Retina (tissue), 1 donor: ENCODE measurements at places on chromosomes 6 and 20.
A peak's percentile ranks its signal among the peaks of the same experiment; 100 is the strongest.

- DNase-seq: no peak
Observed at GRCh38 chr20:828987-829386, 4.5 kb upstream of the FAM110A start.

GRCh38 chr6:36320475-36320874 lies 16.2 kb downstream of the BNIP5 start:
- no peak for DNase-seq

DNA sequence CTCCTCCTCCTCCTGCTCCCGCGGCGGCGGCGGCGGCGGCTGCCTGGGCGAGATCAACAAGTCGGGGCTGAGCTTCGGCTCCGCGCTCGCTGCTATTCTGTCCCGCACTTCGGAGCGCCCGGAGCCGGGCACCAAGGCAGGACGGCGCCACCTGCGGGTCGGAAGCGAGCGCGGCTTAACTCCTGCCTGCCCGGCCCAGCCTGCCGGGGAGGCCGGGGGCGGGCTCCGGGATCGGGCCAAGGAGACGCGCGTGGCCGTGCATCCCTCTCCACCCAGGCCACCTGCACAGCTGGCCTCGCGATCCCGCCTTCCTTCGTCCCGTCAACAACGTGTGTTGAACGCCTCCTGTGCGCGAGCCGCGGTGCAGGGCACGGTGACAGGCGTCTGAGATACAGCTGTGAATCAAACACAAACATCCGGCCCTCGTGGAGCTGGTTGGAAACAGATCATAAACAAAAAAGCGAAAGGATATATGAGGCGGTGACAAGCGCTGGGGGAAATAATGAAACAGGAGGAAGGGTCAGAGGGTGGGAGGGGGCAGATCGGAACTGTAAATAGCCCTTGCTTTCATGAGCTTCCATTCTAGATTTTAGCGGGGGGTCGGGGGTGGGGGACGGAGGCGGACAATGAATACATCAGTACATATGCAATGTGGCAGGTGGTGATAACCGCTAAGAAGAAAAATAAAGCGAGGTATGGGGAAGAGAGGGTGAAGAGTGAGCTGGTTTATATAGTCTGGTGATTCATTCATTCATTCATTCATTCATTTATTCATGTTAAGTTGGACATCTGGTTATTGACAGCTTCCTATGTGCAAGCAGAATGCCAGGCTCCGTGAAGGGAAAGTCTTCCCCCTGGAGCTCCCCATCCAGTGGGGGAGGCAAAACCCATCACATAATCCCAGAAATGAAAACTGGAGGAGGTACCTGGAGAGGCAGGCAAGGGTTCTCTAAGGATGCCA lies 2.0 kb upstream of the KCNB1 start:
- DNase-seq: peak; percentile 91

- no peak for DNase-seq
Observed at GRCh38 chr20:51959066-51959542, 156.8 kb upstream of the SALL4 start.

GRCh38 chr20:60057123-60057865 lies 99.1 kb downstream of the CDH26 start:
- DNase-seq: peak; percentile 86
